Activated CD4-positive, CD25-positive, alpha-beta regulatory T cell treated with anti-CD3 and anti-CD28 coated beads, Interleukin-2, amount 50 U/mL, for 72 hours (primary cell): ENCODE measurements at places on chromosomes 12 and 14.

GRCh38 chr12:68980476-68981212, 47.7 kb upstream of the CPM start:
- no peak for DNase-seq

- no peak for DNase-seq
These were observed 99.0 kb upstream of the SOX5 start for GRCh38 chr12:24048446-24048845.

DNA sequence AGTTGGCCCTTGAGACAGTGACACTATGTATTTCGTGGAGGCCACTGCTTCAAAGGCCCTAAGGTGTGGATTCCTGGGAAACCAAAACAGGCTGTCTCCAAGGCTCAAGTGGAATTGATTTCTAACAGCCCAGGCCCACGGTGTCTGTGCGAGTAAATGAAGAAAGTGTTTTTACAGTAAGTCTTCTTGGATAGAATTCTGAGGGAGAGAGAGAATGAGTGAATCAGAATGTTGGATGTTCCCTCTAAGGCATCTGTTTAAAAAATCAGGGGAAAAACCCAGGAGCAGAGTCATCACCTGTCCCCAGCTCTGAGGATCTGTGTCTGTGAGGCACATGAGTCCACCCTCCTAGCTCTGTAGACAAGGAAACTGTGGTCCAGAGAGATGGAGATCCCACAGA, 22.3 kb upstream of the BDKRB1 start:
- no peak for DNase-seq

DNA sequence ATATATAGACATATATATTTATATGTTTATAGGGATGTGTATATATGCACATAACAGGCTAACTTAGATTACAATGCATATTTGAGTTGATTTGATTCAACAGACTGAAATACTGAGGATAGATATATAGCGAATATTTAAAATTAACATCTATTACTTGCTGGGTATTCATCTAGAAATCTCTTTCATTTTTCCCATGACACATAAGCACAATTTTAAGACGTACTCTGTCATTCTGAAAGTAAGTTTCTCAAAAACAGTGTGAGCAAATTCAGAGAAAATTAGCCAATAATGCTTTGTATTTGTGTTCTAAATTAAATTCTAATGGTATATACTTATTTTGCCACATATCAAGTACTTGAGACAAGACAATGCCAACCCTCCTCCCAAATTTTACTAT, 907.5 kb upstream of the MDGA2 start:
- DNase-seq: no peak

GRCh38 chr14:64191756-64192155, 102.4 kb downstream of the ESR2 start:
- DNase-seq: no peak

GRCh38 chr12:110247340-110248095, 33.5 kb upstream of the ATP2A2 start:
- no peak for DNase-seq

DNA sequence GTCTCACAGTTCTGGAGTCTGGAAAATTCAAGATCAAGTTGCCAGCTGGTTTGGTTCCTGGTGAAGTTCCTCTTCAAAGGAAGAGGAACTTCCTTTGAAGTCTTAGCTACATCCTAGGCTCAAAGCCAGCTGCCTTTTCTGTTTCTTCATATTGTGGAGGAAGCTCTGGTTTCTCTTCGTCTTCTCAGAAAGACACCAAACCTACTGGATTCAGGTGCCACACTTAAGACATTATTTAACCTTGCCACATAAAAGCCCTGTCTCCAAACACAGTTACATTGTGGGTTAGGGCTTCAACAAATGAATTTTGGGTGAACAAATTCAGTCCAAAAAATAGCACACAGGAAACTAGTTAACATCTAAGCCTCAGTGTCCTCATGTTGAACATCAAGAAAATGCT, 1019.8 kb downstream of the GALC start:
- no peak for DNase-seq

DNA sequence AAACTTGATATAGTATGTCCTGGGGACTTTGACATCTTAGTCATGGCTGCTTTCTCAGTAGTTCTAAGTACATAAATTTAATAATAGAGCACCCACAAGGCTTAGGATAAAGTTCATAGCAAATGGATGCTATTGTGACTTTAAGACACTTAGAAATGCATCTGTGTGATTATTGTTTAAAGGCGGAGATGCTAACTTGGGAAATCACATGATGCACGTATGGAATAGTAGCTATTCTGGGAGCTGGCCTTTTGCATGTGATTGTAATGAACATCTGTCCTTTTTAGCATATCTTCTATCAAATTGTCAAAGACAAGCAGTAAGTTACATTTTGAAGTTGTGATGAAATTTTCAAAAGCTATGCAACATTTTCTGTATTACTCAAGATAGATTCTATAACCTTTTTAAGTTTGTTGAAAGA, 46.7 kb upstream of the ATP2A2 start:
- DNase-seq: no peak

DNA sequence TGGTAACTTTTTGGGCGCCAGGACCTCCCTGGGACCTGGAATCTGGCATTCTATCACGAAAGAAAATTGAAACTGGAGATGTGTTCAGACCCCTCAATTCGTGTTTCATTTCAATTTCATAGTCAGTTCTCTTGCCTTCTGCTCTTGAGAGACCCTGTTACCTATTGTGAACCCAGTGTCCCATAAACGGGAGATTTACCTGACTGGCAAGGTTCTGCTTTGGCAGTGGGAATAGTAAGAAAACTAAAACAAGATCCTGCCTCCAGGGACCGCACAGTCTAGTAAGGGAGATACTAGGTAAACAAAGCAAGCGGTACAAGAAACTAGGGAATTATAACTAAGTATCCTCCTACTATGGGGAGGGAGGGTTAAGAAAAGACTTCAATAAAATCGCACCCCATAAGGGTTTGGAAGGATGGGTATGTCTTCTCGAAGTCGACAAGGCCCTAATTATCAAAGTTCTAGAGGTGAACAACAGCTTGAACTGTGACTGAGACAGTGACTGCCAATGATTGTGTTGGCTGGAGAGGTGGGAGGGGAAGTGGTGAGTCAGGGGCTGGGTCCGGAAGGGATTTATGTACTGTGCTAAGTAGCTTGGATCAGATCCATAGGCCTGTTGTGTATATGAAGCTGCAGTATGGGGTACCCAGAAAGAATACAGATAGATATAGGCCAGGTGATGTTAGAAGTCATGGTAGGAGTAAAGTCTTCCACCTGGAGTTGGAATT, 754 bp downstream of the ACSS3 start:
- DNase-seq: no peak

DNA sequence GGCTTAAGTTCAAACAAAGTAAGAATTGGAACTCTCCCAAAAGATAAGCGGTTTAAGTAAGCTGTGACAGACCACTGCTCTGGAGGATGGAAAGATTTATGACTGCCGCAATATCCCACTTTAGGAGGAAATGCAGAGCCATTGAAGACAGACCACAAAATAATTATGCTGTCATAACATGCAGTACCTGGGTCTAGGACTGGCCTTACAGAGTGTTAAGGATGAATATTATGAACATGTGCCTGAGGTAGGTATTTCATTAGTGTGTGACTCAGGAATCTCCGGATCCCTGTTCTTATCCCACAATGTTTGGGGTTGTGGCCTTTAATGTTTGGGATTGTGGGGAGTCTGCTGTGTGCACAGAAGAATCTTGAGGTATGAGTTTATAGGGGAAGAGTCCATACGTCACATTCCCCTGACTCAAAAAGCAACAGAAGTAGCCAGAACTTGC, 114.9 kb downstream of the SAMD4A start:
- DNase-seq: no peak

DNA sequence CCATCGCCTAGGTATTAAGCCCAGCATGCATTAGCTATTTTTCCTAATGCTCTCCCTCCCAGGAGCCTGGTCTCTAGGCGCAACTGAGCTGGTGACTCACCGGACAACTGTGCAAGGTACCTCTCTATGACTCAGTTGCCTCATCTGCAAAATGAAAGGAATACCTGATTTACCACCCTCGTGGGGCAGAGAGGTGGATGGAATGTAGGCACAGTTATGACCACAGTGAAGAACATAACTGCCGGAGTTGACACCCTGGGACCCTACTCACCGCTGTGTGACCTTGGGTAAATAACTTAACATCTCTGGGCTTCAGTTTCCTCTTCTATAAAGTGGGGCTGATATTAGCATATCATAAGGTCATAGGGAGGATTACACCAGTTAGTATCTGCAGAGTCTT, 22.6 kb downstream of the BCL11B start:
- DNase-seq: no peak

DNA sequence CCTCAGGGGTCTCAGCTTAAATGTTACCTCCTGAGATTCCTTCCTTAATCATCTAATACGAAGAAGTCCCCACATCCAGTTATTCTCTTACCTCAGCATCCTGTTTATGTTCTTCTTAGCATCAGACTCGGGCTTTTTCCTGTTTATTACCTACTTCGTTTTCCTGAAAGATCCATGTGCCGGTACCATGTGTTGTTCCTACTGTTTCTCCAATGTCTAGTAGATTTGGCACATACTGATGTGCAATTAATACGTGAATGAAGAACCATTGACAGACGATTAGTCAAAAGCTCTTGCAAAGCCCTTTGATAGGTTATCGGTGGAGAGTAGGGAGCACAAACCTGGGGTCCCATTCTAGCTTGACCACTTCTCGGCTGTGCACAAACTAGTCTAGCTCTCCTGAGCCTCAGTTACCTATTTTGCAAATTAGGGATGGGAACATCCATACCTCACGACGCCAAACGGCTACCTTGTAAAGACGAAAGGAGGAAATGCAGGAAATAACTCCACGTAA, 735 bp upstream of the MAPKAPK5 start:
- no peak for DNase-seq

GRCh38 chr12:2170376-2170775, 117.6 kb downstream of the CACNA1C start:
- no peak for DNase-seq

DNA sequence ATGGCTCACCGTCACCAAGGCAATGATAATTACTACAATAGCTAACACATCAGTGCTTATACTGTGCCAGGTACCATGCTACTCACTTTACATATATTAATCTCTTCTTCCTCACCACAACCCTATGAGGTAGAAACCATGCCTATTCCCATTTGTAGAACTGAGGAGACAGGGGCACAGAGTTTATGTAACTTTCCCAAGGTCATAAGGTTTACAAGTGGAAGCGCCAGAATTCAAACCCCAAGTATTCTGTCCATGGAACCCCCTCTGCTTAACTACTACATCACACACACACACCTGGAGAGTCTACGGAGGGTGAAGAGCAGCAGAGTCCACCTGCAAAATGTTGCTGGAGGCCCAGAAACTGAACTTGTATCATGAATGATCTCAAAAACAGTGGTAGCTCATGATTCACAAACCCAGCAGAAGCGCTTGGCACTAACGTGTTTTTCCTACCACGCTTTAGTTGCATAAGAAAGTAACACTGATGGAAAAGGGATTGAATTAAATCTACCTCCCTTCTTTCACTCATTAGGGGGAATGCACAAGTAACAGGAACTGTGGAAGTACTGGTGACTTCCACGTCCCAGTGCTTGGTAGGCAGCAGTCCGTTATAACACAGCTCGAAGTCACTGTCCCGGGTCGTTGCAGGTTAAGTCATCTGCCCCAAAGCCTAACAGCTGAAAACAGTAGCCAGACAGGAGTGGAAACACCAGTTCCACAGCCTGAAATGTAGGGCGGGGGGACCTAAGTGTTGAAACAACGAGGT, 2.0 kb downstream of the ITPR2 start:
- DNase-seq: no peak

DNA sequence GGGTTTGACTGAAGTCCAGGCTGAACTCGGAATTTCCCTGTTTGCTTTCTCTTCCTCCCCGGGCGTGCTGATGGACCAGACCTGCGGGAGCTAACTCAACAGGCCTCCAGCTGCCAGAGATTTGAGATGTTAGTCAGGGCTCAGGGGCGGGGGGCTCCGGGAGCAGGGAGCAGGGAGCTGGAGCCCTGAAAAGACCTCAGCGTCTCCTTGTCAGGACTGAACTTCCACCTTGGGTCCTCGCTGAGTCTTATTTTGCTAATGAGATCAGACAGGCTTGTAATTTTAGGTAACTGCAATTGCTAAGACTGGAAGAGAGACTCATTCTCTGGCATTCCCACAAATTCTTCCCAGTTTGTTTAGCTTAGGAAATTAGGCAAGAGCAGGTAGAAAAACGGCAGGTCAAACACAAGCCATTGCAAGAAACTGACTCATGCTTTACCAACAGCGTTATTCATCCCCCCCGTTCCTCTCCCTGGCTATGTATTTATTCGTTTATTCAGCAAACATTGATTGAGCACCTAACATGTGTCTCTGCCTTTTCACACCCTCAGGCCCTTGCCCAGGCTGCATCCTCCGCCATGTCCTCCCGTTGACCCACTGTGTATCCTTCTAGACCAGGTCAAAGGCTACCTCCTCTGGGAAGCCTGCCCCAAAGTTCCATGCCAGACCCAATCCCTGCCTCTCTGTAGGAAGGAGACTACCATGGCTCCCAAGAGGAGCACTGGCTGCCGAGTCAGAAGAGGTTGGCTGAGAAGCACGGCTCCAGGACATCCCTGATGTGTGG, 80.4 kb upstream of the DIO3 start:
- DNase-seq: peak; percentile 13

DNA sequence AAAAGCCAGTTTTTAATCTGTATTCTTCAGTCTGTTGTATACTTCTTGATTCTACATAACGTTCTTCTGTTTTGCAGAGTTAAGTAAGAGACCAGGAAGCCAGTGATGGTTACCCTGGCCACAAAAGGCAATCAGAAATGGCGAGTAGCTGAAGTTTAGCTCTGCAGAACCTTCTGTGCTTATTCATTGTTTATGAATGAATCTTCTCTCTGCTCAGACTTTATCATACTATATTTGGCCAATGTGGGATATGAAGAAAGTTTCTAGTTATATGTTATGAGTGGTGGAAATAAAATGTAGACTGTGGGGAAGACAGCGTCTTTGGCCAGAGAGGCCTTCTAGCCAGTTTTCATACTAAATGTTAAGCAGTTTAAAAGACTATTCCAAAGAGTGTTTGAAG, 249.9 kb upstream of the RGS6 start:
- no peak for DNase-seq

DNA sequence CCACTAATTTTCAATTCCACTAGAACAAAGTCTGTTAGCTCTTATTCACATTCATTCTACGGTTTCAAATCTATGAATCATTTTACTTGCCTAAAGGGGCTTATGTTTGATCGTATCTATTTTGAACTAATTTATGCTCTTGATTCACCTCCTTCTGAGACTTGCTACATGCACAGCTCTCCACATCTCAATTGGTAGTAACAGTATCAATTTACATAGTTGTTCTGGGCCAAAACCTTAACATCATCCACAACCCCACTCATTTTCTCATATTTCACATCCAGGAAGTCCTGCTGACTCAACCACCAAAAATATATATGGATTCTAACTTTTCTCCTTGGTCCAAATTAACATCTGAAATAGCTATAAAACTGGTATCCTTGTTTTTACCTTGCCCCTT, 208.6 kb downstream of the RASSF9 start:
- DNase-seq: no peak

GRCh38 chr12:650983-651382, 12.3 kb downstream of the NINJ2 start:
- DNase-seq: no peak

- peak; percentile 54 for DNase-seq
These were observed 51.1 kb downstream of the SLC38A1 start for GRCh38 chr12:46217541-46218321.

GRCh38 chr12:11658791-11659190, 9.3 kb downstream of the ETV6 start:
- no peak for DNase-seq

- no peak for DNase-seq
These were observed 57.2 kb downstream of the LRRC74A start for GRCh38 chr14:76883447-76883846.
